Type B pancreatic cell (in vitro differentiated cells): ENCODE measurements at places on chromosomes 12 and 14.

GRCh38 chr12:68980476-68981212 is 47.7 kb upstream of the CPM start:
- no peak for DNase-seq

DNA sequence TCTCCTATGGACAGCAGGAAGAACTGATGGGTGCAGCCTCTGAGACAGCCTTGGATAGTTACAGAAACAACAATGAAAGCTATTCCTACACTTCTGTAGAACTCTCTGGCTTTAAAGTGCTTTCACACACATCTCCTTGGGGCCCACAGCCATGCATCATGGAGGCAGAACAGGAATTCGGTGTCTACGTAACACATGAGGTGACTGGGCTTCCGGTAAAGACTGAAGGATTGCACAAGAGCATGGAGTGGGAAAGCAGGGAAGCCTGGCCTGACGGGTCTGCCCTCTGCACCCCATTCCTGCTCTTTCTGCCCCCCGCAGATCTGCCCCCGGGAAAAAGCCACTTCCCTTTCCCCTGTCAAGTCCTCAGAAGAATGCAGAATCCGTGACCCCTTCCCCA is 82.6 kb downstream of the VWF start:
- no peak for DNase-seq

DNA sequence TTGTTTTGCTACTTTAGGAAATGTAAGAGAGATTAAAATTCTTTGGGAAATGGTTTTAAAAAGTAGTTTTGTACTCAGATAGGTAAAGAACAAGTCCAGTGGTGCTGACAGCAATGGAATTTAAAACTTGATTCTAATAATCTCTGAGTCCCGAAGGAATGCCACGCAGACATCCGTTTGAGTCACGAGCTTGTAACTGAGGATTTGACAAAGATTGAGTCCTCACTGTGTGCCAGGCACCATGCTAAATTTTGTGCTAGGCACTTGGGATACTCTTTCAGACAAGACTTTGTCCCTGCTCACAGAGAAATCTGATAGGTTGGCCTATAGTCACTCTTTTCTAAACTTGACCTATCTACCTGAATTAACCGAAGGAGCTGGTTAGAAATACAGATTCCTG is 12.7 kb downstream of the FLRT2 start:
- DNase-seq: no peak

- DNase-seq: no peak
Measured at GRCh38 chr12:129530517-129530916, 373.3 kb downstream of the TMEM132D start.

- DNase-seq: no peak
Measured at GRCh38 chr12:67424784-67425183, 155.6 kb downstream of the CAND1 start.

- no peak for DNase-seq
Measured at GRCh38 chr14:50875359-50876070, 3.7 kb downstream of the ABHD12B start.

DNA sequence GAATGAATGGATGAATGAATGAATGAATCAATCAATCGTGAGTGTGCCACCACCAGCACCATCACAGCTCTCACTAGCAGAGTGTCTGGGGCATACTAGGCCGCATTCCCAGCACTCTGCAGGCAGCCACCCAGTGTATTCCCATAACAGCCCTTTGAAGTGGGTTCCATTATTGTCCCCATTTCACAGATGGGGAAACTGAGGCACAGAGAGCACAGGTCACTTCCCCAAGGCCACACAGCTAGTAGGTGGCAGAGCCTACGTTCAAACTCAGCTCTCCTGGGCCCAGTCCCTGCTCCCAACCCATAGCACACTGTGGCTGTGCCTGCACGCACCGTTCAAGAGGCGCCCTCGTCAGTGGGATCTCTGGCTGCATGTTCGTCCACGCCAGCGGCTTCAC is 88.1 kb downstream of the RFLNA start:
- DNase-seq: no peak

- DNase-seq: no peak
Measured at GRCh38 chr12:108966378-108967151, 54.3 kb downstream of the SVOP start.

- no peak for DNase-seq
Measured at GRCh38 chr12:54555670-54556257, 6.4 kb downstream of the PDE1B start.

- no peak for DNase-seq
Measured at GRCh38 chr12:47881826-47882427, 22.9 kb downstream of the VDR start.

DNA sequence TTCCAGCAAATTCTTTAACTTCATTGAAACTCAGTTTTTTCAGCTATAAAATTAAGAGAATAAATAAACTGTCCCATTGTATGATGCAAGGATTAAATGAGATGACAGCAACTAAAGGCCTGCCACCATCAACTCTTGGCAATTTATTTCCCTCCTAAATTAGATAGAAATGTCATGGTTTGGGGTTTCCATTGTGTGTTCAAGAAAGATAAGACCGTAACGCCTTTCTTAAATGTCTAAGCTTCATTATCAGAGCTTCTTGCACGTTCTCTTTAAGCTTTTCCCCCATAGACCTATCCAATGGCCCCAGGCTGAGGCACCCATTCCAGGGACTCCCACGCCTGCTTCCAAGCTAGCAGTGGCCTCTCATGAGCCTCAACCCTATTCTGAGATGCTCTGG is 281.9 kb downstream of the CACNA1C start:
- no peak for DNase-seq

DNA sequence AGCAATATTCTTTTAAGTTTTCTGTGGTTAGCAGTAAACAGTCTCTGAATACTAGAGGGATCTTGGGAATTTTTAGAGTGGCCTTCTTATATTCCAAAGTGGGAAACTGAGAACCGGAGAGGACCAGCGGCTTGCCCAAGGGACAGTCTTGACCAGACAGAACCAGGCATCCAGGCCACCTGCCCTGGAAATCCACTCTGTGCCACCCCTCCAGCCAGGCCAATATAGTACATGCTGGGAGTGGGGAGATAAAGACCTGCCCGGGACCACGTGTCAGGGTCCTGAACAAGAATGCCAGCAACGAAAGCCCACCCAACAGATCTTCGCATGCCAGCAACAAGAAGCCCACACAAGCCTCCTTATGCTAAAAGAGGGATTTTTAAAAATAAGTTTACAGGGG is 49.4 kb upstream of the RIN3 start:
- peak; percentile 24 for DNase-seq
